ENCODE measurements at places on chromosomes 7 and 10. TPM values are rescaled to one million over a fixed set of nuclear protein-coding genes. Genes with fewer than 3 reads are reported as not detected.

DNA sequence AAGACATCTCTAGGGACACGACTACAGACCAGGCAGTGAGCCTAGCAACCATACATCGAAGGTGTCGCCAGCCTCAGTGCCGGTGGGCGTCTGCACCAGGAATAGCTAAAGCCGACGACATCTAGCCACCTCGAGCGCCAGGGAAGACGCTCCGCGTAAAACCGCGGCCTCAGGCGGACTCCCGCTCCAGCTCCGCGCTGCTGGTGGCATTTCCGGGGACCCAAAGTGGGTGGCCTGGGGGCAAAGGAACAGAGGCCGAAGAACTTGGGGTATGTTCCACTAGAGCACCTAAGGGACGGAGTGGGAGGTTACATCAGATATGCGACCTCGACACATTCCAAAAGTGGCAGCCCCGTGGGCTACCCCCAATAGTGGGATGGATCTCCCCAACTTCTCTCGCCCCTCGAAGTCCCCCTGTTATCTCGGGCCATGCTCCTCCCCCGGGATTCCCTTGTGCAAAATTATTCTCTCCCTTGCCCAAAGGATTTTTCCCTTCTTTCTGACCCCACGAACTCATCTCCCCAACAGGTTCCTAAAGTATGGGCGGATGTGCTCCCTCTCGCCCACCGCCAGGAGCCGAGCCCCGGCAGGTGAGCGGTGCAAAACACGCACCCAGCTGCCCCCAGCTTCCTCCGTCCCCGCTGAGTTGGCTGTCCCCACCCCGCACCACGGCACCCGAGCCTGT, 1.2 kb downstream of the KCNMA1 start:
- H3K4me3 ChIP-seq: no peak overlapping the region
- no peak overlapping the region for H3K27ac ChIP-seq
- H3K27me3 ChIP-seq: peaks cover 39% of the 10 kb centered on the region
- DNase-seq: no peak
- H3K4me1 ChIP-seq: no peaks in the 10 kb centered on the region

DNA sequence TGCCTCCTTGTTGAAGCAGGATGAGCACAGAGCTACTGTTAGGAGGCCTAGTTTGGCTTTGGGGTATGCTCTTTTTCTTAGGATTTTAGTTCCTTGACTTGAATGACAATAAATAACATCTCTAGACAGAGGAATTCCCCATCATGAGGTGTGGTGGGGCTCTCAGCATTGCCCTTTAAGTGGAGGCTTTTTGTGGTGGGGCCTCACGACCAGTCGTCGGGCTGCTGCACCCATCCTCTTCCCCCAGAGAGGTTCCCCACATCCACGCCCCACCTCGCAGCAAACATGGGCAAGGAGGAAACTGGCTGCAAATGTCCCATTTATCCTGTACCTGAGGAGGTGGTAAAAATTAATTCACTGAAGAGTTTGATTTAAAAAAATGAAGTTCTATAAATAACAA, 36.1 kb upstream of the TARP start:
- peak overlapping the region; percentile 26 for H3K4me3 ChIP-seq
- H3K27me3 ChIP-seq: no peaks in the 10 kb centered on the region
- H3K4me1 ChIP-seq: peaks cover 14% of the 10 kb centered on the region
- peak overlapping the region; percentile 44 for H3K27ac ChIP-seq
- no peak for DNase-seq
- no peaks in the 10 kb centered on the region for H3K36me3 ChIP-seq

MRLN gene
- total RNA-seq: 0.23 TPM

DNA sequence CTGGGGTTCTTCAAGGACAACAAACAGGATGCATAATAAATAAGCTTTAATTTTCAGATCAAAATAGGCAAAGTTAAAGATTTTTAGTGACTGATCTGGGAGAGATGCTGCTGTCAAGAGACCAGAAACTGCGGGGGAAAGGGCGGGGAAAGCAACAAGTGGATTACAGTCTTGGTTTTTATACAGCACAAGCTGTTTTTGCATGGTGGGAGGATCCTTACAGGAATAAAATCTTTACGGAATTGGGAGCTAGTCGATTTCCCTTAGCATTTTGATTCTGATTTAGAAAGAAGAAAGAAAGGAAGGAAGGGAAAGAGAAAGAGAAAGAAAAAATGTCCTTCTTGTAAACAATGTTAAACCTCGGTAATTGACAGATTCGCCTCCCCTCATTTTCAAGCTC, 242.3 kb upstream of the SP8 start:
- H3K36me3 ChIP-seq: no peaks in the 10 kb centered on the region
- DNase-seq: no peak
- H3K4me1 ChIP-seq: no peaks in the 10 kb centered on the region
- H3K27me3 ChIP-seq: no peaks in the 10 kb centered on the region
- no peak overlapping the region for H3K4me3 ChIP-seq
